Stimulated activated CD4-positive, alpha-beta T cell treated with anti-CD3 and anti-CD28 coated beads, Interleukin-1b, Interleukin-23, amount 100 ng/mL, for 24 hours (primary cell): ENCODE measurements at places on chromosomes 3 and 15.

DNA sequence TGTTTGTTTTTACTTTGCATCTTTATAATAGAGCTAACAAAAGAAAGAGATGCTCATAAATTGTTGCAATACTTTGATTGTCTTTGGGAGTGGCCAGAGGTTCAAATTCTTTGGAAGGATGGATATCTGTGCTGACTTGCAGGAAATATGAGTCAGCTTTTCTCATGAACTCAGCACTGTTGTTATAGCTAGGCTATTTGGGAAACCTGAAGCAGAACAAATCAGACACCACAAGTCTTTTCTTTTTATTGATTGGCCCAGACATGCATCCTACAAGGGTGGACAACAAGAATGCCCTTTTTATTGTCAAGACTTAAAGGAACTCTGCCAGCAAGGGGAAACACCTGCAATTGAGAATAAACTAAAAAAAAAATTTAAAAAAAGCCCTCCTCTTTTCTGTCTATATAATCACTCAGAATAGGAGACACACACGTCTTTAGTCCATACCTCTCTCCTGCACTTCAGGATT lies 4.6 kb upstream of the DENND4A start:
- no peak for DNase-seq

GRCh38 chr3:37945807-37946530 lies 44.6 kb upstream of the VILL start:
- DNase-seq, result no peak

GRCh38 chr15:55353025-55353424 lies 34.0 kb downstream of the PIGB start:
- DNase-seq, result no peak

DNA sequence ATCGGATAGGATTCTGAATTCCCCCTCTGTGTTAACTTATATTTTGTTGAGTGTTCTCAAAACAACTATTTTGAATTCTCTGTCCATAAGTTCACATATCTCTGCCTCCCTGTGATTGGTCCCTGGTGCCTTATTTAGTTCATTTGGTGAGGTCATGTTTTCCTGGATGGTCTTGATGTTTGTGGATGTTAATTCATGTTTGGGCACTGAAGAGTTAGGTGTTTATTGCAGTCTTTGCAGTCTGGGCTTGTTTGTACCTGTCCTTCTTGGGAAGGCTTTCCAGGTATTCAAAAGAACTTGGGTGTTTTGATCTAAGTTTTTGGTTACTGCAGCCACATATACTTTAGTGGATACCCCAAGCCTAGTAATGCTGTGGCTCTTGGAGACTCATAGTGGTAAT lies 23.3 kb downstream of the PLSCR2 start:
- no peak for DNase-seq

DNA sequence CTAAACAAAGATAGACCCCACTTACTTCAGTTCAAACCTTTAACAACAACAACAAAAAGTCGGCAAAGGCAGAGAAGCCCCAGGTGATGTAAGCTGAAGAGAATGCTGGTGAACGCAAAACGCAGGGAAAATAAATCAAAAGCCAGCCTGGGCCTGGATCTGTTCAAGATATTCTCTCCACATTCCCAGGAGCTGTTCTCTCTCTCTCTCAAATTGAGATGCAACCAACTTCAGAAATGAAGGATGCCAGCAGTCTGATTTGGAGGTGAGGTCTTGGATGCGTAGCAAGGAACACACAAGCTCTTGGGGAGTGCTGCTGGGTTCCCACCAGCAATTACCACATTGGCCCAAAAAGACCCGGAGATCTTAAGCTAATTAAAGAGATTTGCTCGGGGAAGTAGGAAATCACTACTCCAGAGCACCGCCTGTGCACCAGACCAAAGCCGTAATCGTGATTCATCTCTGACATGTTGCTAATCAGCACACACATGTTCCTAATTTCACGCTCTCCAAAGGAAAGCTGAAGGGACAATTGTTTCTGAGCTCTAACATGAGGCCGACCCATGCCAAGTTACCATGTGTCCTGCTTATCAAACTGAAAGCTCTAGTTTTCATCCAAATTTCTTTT lies 37.1 kb downstream of the IL17RD start:
- DNase-seq, result no peak

- DNase-seq, result no peak
Measured at GRCh38 chr3:65960087-65960486, 78.6 kb downstream of the MAGI1 start.
